Iris pigment epithelial cell (primary cell): ENCODE measurements at places on chromosomes 4 and X.

DNA sequence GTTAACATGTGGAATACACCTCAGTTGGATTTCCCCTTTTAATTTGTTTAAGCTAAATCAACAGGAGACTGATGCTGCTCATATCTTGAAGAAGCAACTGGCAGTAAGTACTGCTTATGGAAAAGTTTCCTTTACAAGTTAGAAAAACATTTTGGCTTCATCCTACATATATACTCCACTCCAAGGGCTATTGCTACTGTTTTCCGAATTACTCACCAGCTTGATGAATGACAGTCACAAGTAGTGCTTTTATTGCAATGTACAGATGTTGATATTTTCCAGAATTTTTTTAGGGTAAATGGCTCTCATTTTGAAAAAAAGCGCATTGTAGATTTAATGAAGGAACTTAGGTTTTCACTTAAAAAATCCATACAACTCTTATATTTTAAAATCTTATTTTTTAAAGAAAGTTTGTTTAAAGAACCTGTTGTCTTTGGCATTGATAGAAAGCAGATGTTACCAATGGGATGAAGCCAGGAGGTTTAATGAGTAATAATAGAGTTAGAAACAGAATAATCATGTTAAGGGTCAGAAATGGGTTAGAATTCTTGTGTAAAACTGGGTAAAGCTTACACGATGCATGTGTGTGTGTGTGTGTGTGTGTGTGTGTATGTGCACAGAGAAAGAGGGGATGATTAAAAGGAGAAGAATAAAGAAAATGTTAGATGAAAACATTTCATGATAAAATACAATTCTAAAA lies 272.9 kb downstream of the CFAP299 start:
- DNase-seq, result no peak

GRCh38 chrX:151402719-151403390 lies 5.8 kb downstream of the VMA21 start:
- no peak for DNase-seq

- DNase-seq, result no peak
Observed at GRCh38 chrX:14361435-14361834, 167.9 kb upstream of the GLRA2 start.

GRCh38 chr4:48914311-48914710 lies 7.7 kb upstream of the OCIAD2 start:
- DNase-seq, result no peak

GRCh38 chrX:111375747-111376146 lies 36.2 kb downstream of the DCX start:
- DNase-seq, result peak; percentile 4

DNA sequence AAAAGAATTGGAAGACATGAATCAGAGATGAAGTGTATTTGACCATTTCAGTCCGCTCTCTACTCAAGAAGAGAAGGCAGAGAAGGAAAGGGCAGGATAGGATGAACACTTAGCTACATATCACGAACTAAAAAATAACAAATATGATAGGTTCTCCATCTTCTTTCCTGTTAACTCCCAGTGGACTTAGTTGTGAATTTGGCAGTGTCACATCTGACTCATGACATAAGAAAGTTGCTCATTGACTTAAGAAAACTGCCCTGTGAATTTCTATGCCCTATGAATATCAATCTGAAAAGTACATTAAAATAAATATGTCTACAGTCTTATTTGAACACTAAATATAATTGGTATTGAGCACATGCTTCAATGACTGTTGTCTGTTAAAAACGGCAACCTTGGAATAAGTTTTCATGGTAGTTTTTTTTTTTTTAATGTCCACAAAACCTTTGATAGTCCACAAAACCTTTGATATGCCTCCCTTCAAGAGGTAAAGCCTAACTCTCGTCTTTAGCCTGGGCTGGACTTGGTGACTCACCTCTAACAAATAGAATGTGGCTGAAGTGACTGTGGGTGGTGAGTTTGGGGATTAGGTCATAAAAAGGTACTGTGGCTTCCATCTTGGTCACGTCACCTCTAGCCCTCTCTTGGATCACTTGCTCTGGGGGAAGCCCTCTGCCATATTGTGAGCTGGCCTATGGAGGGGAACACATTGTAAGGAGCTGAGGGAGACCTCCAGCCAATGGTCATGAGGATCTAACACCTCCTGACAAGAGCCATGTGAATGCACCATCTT lies 184.7 kb upstream of the S100G start:
- DNase-seq, result peak; percentile 29
